BJ (cell line): ENCODE measurements at places on chromosomes 5 and 9.

- DNase-seq: no peak
Measured at GRCh38 chr5:74761241-74761640, 5.7 kb downstream of the GFM2 start.

DNA sequence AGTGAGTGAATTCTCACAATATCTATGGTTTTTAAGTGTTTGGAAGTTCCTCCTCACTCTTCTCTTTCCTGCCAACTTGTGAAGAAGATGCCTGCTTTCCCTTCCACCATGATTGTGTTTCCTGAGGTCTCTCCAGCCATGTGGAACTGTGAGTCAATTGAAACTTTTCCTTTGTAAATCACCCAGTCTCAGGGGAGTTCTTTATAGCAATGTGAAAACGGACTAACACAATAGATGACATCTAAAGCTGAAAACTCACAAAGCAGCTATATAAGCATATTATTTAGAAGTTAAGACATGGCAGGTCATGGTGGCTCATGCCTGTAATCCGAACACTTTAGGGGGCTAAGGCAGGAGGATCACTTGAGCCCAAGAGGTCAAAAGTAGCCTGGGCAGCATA lies 130.2 kb downstream of the ARRDC3 start:
- DNase-seq: no peak

DNA sequence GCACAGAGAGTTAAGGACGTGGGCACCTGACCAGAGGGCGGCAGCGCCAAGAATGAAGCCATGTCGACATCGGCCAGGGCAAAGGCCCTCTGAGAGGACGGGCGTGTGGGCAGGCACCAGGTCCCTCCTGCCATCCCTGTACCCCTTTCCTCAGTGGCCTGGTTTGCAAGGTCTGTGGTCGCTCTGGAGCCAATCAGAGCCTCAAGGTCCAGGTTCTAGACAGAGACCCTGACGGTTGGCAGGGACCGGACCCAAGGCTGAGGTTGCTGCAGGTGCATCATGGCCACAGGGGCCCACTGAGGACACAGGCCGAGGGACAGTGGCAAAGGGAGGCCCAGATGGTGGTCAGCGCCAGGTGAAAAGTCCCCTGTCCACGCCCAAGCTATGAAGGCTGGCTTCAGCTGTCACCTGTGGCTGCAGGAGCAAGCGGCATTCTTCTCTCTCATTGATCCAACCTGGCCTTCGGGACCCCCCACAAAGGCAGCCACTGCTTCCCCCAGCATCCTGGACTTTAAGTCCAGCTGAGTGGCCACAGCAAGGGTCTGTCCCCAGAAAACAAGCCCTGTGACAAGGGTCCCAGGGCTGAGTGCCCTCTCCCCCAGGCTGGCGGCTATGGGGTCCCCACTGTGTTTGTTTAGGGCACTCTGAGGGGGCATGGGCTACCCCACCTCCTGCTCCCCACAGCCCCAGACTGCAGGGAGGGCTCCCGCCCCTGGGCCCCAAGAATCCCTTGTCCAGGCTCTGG lies 48.9 kb downstream of the VAV2 start:
- no peak for DNase-seq

- DNase-seq: no peak
Measured at GRCh38 chr5:75668977-75669689, 48.1 kb downstream of the POC5 start.

GRCh38 chr5:115940080-115940810 lies 22.0 kb upstream of the LVRN start:
- no peak for DNase-seq

DNA sequence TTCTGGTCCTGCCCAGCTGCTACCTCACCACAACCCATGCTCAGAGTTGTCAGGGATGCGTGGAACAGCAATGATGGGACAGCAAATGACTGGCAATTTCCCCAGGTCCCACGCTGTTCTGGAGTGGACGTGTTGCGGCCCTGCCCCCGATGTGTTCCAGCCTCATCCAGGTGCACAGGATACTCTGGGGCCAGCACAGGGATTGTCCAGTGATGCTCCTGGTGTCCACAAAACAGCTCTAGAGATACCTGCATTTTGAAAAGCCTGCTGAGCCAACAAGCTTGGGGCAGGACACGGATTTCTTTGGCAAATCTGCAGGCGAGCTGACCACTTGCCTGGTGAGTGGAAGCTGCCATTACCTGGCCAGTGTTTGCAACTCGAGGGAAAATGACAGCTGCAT lies 88.7 kb downstream of the ANKRD33B start:
- DNase-seq: no peak

DNA sequence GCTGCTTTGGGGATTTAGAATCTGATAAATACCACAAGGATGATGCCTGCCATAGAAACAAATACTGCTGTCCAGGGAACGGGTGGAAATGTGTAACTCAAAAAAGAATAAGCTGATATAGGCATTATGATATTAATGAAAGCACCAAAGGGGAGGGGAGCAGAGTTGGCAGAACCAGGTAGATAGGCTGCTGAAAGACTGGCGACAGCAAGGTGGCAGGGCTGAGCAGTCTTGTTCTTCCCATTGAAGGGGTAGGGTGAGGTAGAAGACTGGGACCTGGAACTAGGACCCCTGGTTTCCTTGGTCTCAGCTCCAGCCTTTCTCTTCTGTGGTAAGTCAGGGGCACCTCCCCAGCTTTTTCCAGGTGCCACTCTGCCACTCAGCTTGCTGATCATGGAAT lies 31.4 kb upstream of the TMOD1 start:
- no peak for DNase-seq

DNA sequence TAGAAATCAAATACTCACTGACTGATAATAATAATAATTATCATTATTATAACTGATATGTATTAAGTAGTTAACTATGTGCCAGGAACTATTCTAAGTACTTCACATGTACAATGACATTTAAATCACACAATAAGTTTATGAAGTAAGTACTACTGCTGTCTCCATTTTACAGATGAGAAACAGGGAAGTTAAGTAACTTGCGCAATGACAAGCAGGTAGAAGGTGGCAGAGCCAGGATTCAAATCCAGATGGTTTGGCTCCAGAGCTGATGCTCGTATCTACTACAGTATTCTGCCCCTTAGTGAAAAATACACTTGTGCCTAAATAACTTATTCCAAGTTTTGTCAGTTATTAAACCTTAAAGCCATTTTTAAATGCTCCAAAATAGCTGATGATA lies 217.3 kb downstream of the FBXL17 start:
- no peak for DNase-seq

DNA sequence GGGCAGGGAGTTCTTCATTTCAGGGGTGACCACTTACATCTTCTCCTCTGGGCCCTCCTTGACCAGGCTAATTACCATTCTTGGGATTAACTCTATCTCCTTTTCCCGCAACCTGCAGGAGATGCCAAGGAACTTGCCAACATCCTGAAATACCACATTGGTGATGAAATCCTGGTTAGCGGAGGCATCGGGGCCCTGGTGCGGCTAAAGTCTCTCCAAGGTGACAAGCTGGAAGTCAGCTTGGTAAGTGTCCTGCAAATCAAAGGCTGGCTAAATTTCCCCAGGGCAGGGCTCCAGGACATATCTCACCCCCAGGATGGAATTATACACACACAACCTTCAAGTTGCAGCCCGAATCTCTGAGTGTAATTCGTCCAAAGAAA lies 30.2 kb downstream of the TGFBI start:
- no peak for DNase-seq

DNA sequence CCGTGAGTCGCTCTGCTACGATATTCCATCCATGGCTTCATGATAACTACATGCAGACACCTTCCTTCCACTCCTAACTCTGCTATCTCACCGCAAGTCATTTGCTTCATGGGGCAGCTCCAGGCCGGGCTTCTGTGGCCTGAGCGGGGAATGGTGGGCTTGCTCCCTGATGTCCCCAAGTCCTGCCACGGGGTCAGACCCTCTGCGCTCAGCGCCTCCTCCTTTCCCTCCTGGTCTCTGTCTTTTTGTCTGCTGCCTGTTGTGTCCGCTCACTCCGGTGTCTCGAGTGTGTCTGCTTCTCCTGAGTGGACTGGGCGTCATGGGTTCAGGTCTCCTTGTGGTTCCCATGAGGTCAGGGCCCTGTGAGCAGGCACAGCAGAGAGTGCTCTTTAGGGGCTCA lies 139.6 kb downstream of the CACNA1B start:
- DNase-seq: no peak

DNA sequence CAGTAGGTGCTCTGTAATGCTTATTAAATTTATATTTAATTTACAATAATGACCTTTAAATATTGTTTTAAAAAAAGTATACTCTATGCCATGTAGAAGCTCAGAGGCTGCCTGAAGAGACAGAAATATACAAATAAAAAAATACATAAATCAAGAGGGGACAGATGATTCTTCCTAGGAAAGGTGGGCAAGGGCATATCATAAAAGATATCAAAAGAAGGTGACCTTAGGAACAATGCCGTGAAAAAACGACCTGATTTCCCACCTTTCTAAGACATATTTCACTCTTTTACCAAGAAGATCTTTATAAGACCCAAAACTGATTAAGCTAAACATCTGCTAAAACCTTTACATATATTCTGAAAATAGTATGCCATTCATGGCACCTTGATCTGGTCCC lies 128.9 kb downstream of the NFIB start:
- DNase-seq: no peak

GRCh38 chr5:59767211-59767605 lies 126.3 kb downstream of the PDE4D start:
- no peak for DNase-seq

- DNase-seq: peak; percentile 7
Measured at GRCh38 chr5:95686651-95687050, 3.9 kb upstream of the SPATA9 start.

- no peak for DNase-seq
Measured at GRCh38 chr5:96817506-96817905, 9.8 kb upstream of the ERAP1 start.

GRCh38 chr9:76116913-76117312 lies 226.4 kb downstream of the PCSK5 start:
- DNase-seq: no peak

GRCh38 chr9:106324053-106324585 lies 538.8 kb upstream of the ZNF462 start:
- no peak for DNase-seq

DNA sequence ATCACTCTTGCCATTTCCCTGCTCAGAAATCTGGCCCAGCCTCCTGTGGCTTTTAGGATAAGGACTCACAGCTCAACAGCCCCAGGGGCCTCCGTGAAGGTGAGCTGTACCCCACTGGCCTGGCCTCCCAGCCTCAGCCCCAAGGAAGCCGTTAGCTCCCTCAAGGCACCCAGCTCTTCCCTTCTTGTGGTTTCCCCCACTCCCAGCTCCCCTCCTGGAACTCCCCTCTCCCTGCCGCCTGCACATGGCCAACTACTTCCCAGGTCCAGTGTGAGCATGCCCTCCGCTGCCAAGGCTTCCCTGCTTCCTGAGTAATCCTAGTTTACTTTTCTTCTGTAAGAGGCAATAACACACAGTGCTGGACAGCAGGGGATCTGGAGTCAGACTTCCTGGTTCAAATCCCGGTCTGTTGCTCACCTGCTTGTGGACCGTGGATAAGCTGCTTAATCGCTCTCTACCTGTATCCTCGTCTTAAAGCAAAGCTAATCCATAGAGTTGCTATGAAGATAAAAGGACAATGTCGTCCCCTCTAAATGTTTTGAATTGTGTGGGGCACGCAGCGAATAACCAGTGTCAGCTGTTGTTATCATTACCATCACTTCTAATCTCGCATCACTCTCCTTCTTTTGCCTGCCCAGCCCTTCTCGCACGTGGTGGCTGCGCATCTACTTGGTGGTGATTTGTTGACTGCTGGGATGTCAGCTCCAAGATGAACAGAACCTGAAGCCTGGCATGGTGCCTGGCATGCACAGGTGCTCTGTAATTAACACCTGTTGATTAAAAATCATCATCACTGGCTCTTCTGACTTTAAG lies 86.6 kb downstream of the C5orf15 start:
- DNase-seq: no peak

DNA sequence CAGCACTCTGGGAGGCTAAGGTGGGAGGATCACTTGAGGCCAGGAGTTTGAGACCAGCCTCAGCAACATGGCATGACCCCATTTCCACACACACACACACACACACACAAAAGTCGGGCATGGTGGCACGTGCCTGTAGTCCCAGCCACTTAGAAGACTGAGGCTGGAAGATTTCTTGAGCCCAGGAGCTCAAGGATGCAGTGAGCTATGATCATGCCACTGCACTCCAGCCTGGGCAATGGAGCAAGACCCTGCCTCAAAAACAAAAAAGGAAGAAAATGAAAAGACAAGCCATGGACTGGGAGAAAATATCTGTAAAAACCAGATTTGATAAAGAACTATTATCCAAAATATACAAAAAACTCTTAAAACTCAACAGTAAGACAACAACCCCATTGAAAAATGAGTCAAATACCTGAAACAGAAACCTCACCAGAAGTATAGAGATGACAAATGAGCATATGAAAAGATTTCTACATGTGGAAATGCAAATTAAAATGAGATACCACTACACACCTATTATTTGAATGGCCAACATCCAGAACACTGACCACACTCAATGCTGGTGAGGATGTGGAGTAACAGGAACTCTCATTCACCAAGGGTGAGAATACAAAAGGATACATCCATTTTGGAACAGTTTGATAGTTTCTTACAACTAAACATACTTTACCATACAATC lies 24.7 kb downstream of the DNAJA1 start:
- no peak for DNase-seq

GRCh38 chr5:141989720-141990119 lies 20.8 kb downstream of the RNF14 start:
- no peak for DNase-seq

DNA sequence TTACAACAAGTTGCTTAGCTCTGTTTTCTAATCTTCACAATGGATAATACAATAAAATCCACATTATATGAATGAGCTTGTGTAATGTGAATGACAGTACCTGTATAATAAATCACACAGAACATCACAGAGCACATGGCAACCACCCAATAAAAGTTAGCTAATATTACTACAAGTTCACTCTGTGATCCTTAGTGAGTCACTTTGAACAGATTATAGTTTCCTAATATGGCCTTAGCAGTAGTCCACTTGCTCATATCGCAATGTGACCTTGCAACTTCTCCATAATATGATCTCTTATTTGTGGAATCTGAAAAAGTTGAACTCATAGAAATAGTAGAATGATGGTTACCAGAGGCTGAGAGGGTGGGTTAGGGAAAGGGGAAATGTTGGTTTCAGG lies 361.3 kb downstream of the PTPRD start:
- DNase-seq: no peak

GRCh38 chr9:134909511-134910481 lies 7.9 kb downstream of the FCN1 start:
- no peak for DNase-seq

DNA sequence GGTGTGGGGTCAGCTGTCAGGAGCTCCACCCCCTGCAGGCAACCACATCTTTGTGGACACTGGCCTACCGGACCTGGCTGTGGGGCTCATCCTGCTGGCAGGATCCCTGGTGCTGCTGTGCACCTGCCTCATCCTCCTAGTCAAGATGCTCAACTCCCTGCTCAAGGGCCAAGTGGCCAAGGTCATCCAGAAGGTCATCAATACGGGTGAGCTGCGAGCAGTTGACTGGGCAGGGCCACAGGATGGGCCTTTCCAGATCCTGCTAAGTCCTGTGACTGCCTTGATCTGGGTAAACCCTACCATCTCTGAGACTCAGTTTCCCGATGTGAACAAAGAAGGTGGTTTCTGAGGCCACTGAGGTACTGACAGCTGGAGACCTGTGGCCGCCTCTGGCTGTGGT lies 6.5 kb downstream of the PFN3 start:
- DNase-seq: no peak
